ENCODE measurements at places on chromosomes 1 and 21.

DNA sequence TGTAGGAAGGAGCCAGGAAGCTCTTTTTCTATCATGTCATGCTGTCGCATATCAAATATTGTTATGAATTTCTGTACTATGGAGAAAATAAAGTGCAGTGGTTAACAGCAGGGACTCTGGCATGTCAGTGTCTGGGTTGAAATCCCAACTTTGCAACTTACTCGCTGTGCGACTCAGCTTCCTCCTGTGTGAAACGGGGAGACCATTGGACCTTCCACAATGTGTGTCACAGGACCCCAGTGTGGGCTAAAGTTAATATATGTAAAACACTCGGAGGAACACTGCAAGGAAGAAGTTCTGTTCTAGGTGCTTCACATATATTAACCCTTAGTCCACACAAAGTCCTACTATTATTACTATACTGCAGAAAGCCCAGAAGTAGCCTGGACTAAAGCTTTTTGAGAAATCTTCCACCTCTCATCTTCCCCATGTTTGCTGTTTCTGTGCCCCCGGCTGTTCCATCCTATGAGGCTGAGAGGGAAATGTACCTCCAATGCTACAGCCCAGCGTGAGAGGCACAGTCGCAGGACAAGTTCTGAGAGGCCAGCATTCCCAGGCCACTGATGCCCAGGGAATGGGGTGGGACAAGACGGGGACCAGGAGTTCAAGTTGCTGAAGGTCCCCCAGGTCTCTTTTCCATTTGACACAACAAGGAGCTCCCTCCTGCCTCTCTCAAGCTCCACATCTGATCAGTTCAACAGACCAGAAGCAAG, 1.9 kb downstream of the CHIT1 start:
- DNase-seq: no peak

DNA sequence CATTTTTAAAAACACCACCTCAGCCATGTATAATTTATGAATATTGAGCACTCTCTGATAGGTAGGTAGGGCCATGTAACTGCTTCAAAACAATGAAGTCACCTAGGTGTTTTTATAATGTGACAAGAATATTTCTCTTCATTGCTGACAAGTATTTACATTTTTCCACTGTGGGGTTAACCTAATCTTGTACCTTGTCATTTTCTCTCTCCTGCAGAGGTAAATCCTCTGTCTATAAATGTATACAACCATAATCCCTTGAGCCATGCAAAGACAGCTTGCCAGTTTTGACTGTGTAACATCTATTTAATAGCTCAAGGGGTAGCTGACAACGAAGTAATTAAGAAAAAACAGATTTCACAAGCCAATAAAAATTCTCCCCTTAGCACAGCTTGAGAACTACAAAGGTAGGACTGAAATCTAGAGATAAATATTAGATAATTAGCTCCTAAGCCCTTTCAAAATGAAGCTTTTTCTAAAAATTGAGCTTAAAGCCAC, 137.6 kb upstream of the POGK start:
- DNase-seq: no peak

GRCh38 chr21:44709426-44710293, 1.7 kb downstream of the TSPEAR start:
- no peak for DNase-seq

GRCh38 chr1:185373813-185374529, 56.9 kb upstream of the IVNS1ABP start:
- no peak for DNase-seq

DNA sequence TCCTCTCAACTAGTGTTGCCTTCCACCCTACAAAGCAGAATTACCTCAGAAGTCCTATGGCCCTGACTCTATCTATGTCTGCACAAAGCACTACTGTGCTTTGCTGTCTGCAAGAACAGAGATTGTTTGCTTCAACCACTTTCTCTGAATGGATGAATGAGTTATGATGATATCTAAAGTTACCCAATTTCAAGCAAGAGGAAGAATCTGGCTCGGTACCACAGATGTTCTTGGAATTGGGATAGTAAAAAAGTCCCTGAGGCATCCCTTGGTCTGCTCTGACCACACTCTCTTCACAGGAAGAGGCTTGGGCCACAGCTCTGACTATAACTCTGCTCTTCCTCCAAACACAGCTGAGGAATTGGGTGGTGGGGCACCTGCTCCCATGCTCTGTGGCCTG, 31.2 kb downstream of the MTARC1 start:
- no peak for DNase-seq

DNA sequence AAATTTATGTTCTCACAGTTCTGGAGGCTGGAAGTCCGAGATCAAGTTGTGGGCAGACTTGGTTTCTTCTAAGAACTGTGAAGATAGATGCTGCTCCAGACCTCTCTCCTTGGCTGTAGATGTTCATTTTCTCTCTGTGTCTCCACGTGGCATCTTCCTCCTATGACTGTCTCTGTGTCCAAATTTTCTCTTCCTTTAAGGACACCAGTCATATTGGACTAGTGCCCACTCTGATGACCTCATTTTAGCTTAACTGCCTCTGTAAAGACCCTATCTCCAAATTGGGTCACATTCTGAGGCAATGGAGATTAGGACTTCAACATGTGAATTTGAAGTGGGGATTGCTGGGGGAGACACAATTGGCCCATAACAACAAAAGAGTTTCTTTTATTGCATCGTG, 125.3 kb upstream of the ETS2 start:
- no peak for DNase-seq

GRCh38 chr1:246680190-246680589, 44.0 kb upstream of the SCCPDH start:
- no peak for DNase-seq

- no peak for DNase-seq
Measured at GRCh38 chr1:150194381-150195031, 41.4 kb downstream of the ANP32E start.

GRCh38 chr1:79239840-79240239, 233.3 kb upstream of the ADGRL4 start:
- no peak for DNase-seq

GRCh38 chr1:111971396-111971795, 18.1 kb downstream of the KCND3 start:
- DNase-seq: no peak

DNA sequence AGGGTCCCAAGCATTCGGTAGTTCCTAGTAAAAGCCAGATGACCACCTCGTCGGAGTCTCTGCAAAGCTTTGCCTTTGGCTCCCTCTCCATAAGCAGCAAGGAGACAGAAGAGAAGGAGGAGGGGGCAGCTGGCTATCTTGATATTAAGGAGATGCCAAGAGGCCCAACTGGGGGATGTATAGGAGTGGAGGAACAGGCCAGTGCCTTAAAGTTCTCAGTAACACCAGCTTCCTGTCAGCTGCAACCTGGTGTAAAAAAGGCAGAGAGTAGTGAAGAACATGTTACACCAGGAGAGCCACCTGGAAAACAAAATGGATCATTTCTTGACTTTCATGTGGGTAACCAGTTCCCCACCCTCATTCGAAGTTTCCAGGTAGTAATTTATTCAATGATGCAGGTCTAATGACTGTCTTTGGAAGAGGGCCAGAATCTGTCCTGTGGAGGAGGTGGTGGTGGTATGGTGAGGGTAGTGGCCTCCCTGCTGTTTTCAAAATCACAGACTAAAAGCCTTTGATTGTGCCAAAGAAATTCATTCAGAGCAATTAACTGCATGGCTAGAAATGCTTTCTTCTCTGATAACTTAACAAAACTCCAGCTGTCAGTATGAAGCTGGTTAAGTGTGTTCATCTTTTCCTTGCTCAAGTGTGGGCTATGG, 27.3 kb downstream of the TMEM200B start:
- DNase-seq: no peak

DNA sequence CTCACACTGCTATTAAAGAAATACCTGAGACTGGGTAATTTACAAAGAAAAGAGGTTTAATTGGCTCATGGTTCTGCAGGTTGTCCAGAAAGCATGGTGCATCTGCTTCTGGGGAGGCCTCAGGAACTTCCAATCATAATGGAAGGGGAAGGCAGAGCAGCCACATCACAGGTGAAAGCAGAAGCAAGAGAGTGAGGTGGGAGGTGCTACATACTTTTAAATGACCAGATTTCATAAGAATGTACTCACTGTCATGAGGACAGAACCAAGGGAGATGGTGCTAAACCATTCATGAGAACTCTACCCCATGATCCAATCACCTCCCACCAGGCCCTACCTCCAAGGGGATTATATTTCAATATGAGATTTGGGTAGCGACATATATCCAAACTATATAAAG, 55.7 kb downstream of the MRPL39 start:
- no peak for DNase-seq

GRCh38 chr1:9271283-9271682, 21.4 kb upstream of the SPSB1 start:
- DNase-seq: no peak
